ENCODE measurements at places on chromosomes 7 and 10.

DNA sequence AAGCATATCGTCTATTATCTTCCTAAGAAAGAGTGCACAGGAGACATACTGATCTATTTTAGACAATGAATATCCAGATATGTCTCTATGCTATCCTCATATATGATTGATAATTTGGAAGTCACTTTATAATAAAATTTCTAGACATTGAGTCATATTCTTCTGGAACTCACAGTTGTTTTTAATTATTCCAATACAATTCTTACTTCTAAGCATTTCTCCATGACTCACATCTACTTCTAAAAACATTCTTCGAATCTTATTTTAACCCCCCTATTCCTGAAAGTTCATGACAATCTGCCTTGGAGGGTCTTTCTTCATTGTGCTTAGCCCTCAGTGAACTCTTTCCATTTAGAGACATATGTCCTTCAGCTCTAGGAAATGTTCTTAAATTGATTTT is 368.1 kb downstream of the MDFIC start:
- DNase-seq: no peak

GRCh38 chr10:87506956-87507355 is 2.3 kb downstream of the MINPP1 start:
- DNase-seq: no peak

GRCh38 chr10:60817398-60817805 is 39.1 kb downstream of the CDK1 start:
- DNase-seq: no peak

GRCh38 chr10:22631646-22632278 is 82.6 kb downstream of the PIP4K2A start:
- DNase-seq: no peak

DNA sequence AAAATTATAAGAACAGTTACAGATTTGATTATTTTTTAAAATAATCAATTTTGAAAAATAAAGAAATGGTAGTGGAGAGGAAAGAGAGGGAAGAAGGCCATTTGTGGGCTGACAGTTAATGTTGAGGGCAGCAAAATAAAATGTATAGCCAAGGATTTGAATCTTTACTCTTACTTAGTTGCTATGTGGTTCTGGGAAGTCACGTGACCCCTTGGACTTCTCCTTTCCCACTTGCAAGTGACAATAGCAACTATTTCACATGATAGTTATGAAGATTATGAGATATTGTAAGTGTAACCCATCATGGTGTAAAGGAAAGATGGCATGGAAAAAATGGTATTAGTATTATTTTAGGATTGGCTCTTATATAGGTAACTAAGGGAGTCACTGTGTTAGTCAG is 567.3 kb upstream of the GHITM start:
- no peak for DNase-seq

DNA sequence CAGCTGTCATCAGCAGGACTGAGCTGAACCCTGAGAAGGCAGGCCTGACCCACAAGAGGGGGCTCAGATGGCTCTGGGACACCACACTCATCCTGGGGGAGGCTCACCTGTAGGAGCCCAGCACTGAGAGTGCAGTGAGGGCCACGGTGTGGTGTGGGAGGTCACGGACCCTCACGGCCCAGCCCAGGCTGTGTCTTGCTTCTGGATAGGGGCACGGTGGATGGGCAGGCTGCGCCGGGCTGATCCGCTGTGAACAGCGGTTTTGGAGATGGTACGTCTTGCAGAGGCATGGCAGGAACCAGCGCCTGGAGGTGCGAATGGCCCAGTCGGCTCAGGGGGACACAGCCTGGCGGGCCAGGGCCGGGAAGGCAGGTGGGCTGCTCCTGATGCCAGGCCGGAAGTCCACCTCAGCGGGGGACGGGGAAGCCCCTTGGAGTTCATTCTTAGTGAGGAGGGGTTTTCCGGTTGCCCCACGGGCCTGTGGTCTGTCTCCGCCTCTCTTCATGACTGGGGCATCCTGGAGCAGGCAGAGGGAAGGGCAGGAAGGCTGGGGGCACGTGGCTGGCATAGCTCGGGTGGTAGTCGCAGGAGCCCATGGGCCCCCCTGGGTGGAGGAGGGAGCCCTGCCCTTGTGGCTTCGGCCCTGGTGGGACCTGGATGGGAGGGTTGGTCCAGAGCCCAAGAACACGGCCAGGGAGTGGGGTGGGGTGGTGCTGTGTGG is 112.5 kb downstream of the UNCX start:
- DNase-seq: no peak
